AML-193 (cell line): ENCODE measurements at places on chromosomes 6 and 20.
A peak's percentile ranks its signal among the peaks of the same experiment; 100 is the strongest.

GRCh38 chr6:16168858-16169257 is 40.0 kb downstream of the MYLIP start:
- DNase-seq = peak; percentile 47

DNA sequence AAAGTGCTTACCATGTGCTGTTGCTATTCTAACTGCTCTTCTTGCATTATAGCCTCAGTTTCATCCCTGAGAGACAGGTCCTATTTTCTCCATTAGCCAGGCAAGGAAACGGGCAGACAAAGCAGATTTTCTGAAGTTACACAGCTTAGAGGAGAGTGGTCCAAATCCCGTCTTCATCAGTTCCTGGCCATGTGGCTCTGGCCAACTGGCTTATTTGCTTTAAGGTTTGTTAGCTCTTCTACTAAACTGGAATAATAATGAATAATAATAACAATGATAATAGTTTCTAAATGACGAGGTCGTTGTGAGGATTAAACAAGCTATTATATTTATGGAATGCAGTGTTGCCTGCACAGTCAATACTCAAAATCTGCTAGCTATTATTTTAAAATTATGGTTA is 35.8 kb upstream of the BCAS1 start:
- DNase-seq = no peak

DNA sequence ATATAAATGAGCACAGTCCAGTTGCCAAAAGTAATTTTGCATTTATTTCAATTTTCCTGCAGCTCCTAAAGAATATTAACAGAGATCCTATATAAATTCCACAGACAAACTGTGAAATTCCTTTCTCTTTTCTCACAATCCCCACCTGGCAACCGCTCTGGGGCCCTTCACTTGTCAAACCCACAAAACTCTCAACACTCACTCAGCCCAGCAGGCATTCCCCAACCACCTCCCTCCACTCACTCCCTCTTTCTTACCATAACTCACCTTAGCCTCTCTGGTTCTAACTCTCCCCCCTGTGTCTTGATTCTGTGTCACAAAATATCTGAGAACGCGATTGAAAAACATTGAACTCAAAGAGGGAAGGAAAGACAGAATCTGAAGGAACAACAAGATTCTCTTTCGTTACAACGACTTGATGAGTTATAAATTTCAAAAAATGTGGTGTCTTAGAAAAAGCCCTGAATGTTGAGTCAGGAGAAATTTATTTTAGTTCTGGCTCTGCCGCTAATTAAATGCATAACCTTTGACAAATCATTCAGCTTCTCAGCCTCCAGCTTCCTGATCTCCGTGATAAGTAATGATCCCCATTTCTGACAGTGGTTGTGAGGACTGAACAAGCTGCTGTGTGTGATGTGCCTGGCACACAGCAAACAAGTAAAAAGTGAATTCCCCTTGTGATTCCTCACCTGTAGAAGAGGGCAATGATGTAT is 87.9 kb downstream of the UNC5CL start:
- no peak for DNase-seq

- peak; percentile 87 for DNase-seq
Measured at GRCh38 chr6:72624557-72625160, 2.8 kb downstream of the KCNQ5 start.

GRCh38 chr20:62836967-62837490 is 20.2 kb downstream of the COL9A3 start:
- DNase-seq = no peak

- peak; percentile 38 for DNase-seq
Measured at GRCh38 chr6:100617633-100618350, 153.1 kb upstream of the SIM1 start.

GRCh38 chr6:52925919-52926792 is 16.7 kb upstream of the GSTA3 start:
- no peak for DNase-seq

- no peak for DNase-seq
Measured at GRCh38 chr6:15513131-15513771, 149.6 kb downstream of the DTNBP1 start.

DNA sequence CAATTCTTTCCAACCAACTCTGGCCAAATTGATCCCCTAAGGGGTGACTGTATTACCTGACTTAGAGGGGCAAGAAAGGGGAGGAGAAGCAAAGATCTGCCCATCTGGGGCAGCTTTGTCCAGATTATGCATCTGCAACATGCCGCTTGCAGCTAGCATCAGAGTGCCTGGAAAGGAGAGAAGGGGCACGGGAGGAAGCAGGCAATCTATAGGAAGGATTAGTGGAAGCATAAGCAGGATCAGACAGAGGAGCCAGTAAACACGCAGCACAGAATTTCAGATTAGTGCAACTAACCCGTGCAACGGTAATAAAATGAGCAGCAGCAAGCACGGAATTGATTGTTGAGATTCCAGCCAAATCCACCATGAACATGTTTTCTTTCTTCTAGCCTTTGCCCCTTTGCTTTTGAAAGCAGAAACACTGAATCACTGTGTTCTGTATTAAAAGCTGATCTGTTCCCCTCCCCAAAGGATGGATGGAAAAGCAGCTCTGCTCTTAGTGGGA is 643.6 kb upstream of the CHD6 start:
- DNase-seq = no peak

DNA sequence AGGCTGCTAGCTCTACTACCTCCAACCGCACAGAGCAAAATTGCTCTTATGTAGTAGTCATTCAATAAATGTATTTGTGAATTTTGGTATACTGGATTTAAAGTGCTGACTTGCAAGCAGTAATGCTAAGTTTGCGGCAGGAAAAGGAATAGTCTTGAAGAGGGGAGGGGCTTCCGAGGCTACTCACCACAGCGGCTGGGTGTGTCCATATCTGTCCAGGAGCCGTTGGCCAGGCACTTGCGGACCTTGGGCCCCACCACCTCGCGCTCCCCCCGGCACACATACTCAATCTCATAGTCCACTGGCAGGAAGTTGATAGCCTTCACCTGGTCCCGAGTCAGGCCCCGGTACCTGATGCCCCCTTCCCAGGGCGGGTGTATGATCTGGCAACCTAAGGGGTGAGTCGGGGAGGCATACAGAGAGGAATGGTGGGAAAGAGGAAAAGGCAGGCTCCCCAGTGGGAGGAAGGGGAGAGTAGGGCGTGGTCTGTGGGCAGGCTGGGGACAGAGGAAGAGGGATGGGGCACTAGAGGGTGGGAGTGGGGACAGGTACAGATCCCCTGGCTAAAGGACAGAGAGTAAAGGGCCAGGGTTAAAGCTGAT is 1.7 kb downstream of the GABBR1 start:
- no peak for DNase-seq

GRCh38 chr6:45655745-45656476 is 278.2 kb upstream of the SUPT3H start:
- DNase-seq = no peak

DNA sequence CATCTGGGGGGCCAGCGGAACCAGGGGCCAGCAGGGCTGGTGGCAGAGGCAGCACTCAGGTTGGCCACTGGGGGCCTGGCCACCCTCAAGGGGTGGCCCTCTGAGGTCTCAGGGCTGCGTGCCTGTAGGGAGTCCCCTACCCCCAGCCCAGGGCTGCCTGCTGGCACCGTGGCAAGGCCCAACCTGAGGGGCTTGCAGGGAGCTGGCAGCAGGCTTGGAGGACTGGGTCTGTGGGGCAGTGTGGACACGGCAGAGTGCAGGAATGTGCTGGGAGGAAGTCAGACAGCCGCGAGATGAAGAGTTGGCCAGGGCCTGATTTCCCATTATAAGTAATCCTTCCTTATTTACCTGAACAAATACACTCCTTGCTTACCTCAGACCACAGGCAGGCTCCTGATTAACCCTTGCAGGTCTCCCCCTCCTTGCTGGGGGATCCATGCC is at the start of gene SPDEF:
Gene SPDEF (minus strand): TSS at position 299 of the 441 bp plus-strand sequence. CDS start 11,874 bp downstream, outside the sequence.
- DNase-seq = no peak

DNA sequence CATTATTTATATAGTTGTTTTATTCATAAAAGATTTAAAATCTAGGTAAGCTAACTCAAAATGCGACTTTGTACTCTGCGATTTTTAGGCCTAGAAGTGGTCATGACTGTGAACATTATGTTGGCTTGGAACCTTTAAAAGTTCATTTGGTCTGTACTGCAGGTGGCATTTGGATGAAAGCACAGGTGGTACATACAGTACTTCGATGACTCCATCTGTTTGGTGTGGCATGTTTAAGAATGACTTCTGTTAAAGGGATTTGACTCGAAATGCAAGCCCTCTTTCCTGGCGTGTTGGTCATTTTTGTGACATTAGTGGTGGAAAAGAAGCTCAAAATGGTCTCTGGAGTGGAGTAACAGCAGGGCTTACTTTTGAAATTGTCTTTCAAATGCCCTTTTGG is 118.1 kb downstream of the UST start:
- no peak for DNase-seq

DNA sequence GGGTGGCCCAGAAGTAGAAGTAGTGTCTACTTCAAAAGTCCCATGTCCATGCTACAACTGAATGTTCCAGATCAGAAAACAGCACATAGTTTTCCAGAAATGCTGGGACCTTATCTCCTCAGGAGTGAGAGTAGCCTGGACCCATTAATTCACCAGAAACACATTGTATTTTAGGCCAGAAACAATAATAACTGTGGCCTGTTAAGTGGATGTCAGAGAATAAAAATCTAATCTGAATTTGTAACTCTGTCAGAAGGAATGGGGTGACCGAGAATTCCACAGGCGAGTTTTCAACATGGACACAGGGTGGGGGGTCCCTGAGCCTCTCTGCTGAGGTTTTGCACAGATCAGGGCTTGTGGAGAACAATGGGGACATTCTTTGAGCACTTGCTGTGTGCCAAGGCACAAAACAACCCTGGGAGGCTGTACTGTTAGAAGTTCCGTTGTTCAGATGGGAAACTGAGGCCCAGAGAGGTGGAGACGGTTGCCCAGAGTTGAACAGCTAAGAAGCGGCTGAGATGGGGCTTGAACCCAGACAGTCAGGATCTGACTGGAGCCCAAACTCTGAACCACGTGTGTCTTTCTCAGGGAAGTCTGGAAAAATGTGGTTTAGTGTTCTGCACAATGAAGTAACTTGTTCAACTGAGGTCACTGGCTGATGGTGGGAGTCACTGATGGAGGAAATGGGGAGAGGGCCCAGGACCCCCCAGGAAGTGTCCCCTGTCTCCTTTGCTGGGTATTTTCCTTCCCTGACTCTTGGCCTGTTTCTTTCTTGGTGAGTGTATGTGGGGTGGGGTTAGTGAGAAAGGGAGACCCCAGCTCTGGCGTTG is 44.2 kb downstream of the SNAI1 start:
- no peak for DNase-seq

GRCh38 chr20:3777381-3777715 is 3.9 kb downstream of the SPEF1 start:
- DNase-seq = no peak

GRCh38 chr6:31882344-31882743 is 3.5 kb upstream of the SLC44A4 start:
- DNase-seq = no peak

DNA sequence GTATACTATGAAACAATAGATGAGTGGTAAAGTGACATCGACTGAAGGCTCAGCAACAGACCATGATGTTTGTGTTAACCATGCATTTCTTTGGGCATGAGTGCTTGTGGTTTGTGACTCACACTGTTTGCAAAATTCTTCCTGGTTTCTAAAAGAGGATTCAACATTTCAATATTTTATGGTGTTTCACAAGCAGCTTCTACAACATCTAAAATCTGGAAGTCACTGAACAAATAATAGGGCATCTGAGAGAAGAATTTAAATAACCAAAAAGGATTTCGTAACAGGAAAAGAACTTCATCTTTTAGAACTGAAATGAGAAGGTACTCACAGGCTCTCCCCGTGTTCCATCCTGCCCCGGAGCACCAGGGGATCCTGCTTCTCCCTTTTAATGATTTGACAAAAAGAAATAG is 146.2 kb downstream of the COL21A1 start:
- DNase-seq = peak; percentile 100

DNA sequence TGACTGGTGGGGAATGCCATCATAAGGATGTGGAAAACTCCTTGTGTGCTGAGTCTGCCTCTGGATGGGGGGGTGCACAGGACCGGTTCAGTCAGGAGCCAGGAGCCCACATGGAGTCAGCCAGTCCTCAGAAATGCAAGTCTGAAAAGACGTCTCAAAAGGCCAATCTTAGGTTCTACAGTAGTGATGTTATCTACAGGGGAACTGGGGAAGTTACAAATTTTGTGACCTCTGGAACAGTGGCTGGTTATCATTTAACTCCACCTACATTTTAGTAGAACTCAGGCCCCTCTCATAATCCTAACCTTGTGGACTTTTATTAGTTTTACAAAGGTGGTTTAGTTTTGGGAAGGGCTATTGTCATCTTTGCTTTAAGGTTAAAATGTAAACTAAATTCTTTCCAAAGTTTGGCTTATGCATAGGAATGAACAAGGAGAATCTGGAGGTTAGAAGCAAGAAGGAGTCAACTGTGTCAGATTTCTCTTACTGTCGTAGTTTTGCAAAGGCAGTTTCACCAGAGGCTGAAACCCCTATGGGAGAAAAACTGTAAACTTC is 13.7 kb upstream of the TBC1D22B start:
- no peak for DNase-seq

- DNase-seq = no peak
Measured at GRCh38 chr20:18805881-18806280, 7.7 kb upstream of the SCP2D1 start.

DNA sequence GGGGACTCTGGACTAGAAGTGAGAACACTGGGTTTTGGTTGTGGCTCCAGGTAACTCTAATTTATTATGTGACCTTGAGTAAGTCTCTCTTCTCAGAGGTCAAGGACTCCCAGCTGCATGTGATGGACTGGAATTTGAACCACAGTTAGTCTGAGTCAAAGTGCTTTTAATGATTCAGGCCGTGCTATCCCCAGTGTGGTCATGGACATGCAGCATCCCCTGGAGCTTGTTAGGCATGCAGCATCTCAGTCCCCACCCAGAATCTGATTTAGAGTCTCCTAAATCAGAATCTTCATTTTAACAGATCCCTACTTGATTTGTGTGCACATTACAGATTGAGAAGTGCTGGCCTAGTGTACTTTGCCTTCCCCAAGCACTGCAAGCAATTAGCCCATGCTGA is 74.2 kb downstream of the TOX2 start:
- no peak for DNase-seq

DNA sequence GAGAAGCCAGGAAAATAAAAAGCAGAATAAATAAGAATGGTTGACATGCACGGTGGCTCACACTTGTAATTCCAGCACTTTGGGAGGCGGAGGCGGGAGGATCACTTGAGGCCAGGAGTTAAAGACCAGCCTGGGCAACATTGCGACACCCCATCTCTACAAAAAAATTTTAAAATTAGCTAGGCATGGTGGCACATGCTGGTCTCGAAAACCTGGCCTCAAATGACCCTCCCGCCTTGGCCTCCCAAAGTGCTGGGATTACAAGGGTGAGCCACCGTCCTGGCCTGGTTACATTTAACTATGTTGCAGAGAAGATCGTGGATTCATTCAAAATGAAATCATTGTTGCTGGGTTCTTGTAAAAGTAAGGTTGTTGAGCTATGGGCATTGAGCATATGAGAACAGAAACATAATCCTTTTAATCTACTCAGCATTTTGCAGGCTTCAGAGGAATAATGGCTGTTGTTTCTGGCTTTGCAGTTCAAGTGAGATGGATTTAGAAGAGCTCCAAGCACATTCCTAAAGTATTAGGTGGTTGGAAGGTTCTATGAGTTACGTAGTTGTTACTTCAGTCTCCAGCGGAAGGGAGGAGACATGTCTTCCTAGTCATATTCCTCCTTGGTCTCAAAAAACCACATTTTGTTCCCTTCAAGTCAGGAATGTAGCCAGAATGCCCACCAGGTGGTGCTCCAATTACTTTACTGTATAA is 45.6 kb upstream of the RAB23 start:
- DNase-seq = peak; percentile 58
